Endodermal cell (in vitro differentiated cells): ENCODE measurements at places on chromosomes 5 and 9.
A peak's percentile ranks its signal among the peaks of the same experiment; 100 is the strongest.

DNA sequence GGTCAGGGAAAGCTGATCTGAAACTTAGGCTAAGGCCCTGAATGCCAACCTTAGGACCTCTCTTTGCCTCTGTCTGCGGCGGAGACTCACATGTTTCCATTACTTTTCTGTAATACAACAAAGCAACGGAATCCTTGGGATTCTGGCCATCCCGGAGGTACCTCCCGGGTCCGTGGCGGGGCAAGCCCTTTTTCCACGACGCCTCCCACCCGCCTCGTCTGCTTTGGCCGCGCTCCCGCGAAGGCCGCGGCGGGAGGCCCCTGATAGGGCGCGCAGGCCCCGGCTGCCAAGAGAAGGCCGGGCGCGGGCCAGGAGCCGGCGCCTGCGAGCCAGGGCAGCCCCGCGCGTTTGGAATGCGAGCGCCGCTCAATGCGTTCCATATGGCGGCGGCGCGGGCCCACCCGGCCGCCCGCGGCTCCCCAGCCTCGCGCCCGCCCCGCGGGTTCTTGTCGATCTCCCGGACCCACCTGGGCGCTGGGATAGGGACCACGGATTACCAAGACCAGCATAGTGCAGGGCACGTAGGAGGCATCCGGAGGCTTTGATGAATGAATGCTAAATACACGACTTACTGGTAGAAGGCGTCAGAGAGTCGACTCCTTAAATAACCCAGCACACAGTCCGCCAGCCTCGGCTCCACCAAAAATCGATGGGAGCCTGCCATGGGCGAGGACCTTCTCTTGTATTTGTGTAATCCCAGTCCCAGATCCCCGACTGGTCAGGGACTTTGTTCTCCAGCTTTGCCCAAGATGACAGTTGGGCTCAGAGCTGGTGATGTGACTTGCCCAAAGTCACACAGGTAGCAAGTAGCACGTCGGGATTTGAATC, 17.5 kb upstream of the PHF19 start:
- peak; percentile 80 for DNase-seq

DNA sequence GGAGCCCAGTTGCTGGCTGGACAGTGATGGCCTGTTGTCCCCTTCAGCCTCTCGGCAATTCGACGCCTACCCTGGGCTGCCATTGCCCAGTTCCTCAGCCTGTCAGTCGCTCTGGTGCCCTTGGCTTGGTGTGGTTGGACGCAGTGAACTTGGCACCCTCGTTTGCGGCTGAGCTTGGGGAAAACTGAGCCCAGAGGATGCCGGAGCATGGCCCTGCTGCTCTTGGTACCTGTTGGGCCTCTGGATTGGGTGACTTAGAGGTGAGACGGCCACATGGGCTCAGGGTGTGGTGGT, 16.5 kb downstream of the WNK2 start:
- DNase-seq, result no peak

GRCh38 chr5:9025942-9026341, 519.9 kb downstream of the SEMA5A start:
- no peak for DNase-seq

- DNase-seq, result peak; percentile 30
Measured at GRCh38 chr9:121292051-121292450, 24.1 kb downstream of the GSN start.

GRCh38 chr5:94191604-94192003, 426.8 kb downstream of the KIAA0825 start:
- no peak for DNase-seq
